Stimulated activated memory B cell treated with anti-CD40 and anti-IgM and Interleukin-4, amounts not matched to agents 10 μg/mL and 1 μg/mL and 100 μg/mL, for 72 hours (primary cell): ENCODE measurements at places on chromosomes 11 and 22.

- no peak for ATAC-seq
Measured at GRCh38 chr22:27597703-27598444, 203.7 kb downstream of the MN1 start.

GRCh38 chr11:31529189-31529588 lies 19.6 kb downstream of the ELP4 start:
- ATAC-seq, result no peak

DNA sequence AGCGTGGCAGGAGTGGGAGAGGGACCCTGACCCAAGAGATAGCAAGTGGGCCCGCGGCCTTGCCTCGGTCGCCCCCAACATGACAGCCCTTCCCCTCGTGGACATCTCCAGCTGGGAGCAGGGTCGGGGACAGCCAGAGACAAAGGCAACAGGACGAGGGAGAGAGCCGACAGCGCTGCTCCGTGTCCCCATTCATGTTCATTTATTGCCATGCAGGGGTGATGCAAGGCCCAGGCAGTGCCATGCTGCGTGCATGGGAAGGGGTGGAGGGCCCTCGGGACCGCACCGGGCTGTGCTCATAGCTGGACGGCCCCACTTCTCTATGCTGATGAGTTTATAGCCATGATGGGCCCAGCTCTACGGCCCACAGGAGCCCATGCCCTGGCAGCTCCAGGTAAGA lies 12.7 kb downstream of the MRPL23 start:
- ATAC-seq, result no peak

GRCh38 chr22:32631507-32632255 lies 157.1 kb downstream of the FBXO7 start:
- no peak for ATAC-seq

- no peak for ATAC-seq
Measured at GRCh38 chr11:132977241-132977640, 555.1 kb downstream of the OPCML start.

- ATAC-seq, result no peak
Measured at GRCh38 chr11:110752890-110753289, 40.7 kb upstream of the ARHGAP20 start.

DNA sequence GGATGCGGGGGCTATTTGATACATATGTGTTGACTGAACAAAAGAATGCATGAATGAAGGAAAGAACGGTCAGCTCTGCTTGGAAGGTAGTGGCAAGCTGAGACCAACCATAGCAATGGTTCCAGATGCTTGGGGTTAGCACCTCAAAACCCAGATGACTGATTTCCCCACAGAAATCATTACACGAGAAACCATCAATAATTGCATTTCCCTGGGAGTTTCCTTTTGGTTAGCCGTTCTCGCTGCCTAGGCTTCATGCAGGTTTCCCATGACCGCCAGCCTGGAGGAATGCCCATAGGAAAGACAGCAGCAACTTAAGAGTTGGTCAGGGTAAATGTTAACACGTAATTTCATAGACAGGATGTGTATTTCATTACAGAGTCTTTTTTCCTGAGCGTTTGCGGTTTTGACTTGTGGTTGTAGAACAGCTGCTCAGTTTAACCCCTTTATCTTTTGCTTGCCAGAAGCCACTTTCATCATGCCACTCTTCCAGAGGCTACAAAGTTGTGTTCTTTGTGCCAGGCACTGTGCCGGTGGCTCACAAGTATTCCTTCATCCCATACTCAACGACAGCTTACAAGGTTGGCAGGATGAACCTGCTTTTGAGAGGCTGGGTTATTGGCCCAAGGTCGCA lies 2.8 kb downstream of the IL17RA start:
- ATAC-seq, result no peak
